ENCODE measurements at places on chromosomes 6 and 20.

DNA sequence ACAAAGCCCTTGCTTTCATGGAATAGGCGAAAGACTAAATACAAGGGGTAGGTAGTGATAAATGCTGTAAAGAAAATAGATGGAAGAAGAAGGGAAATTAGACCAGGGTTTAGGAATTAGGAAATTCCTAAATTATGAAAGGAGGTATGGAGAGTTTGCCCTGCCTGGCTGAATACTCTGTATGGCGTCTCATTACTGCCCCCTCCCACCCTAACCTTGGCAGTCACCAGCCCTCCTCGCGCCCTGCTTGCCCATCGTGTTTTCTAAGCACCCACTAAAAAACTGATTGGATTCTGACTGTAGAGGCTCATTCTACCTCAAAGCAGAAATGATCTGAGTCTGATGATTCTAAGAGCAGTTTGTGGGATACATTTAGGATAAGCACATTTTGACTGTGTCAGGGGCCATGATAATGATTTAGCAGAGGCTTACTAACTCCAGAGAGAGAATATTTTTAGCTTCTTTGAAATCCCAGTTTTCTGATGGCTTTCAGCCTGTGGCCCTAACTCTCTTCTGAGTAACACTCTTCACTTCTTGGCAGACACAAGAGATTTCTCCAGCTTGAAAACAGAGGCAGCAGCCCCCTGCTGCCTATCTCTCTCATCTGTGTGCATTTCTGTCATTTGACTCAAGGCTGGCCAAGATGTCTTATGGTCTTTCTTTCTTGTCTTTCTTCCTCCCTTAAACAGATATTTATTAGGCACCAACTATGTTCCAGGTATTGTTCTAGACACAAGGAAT, 1.4 kb upstream of the CHD6 start:
- no peak for DNase-seq

DNA sequence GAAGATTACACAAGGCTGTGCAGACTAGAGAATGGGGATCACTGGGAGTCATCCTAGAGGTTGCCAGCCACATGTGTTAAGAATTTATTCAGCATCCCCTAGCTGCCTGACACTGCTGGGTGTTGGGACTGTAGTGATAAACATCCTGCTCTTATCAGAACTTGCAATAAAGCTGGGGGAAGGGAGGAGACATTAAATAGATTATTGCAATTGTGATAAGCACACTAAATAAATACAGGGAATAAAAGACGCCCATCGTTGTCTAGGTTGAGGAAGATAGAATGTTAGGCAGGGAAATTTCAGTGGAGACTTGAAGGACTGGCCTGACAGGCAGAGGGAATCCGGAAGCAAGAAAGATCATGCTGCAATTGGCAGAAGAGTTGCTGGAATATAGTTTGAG, 33.2 kb upstream of the TRAM2 start:
- no peak for DNase-seq

GRCh38 chr6:128199461-128199860, 298.6 kb upstream of the THEMIS start:
- DNase-seq: no peak

GRCh38 chr6:137579612-137580011, 85.4 kb upstream of the OLIG3 start:
- DNase-seq: no peak

DNA sequence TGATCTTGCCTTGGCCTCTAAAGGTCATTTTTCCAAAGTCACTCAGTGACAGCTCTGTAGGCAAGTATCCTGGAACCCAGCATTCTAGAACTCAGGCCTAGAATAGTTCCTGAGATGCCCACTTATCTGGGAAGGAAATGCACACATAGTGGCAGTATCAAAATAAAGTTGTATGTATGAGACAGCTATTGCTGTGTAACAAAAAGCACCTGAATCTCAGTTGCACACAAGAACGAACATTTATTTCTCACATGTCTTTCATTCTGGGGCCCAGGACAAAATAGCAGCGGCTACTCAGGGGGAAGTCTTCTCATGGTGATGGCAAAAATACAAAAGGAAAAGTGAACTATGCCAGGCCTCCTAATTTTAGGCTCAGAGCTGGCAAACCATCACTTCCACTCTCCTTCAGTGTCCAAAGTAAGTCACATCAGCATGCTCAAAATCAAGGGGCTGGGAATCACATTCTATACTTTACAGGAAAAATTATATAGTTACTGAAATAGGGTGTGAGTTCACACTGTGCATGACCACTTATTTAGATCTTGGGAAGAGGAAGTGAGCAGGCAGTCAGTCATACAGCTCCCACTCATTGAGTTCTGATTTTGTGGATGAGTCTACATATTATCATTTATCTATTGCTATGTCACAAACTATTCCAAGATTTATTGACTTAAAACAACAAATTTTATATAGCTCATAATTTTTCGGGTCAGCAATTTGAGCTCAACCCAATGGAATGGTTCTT, 133.7 kb upstream of the RIN2 start:
- DNase-seq: no peak

Measured in activated naive CD8-positive, alpha-beta T cell treated with anti-CD3 and anti-CD28 coated beads, Interleukin-2, amount 10 ng/mL, durations not matched to agents 7 days and 5 days (primary cell).